ENCODE measurements at places on chromosomes 6 and 20.
A peak's percentile ranks its signal among the peaks of the same experiment; 100 is the strongest.

DNA sequence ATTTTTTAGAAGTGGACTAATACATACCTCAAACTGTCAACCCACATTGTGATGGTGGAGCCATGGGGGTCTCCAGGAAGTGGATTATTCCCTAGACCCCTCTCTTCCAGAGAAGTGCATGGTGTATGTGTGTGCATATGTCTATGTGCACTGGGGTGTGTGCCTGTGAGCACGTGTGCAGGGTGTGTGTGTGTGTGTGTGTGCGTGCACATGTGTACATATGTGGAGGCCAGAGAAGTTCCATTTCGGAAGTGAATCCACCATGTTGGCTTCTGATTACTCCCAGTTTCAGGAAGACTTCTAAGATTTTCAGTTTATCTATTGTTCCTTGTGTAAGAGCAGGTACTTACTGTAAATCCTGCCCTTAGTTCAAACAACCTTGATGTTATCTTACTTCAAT is 208.5 kb upstream of the SULF2 start:
- DNase-seq, result no peak

- no peak for DNase-seq
These were observed 219.6 kb upstream of the CHD6 start for GRCh38 chr20:41837669-41838224.

DNA sequence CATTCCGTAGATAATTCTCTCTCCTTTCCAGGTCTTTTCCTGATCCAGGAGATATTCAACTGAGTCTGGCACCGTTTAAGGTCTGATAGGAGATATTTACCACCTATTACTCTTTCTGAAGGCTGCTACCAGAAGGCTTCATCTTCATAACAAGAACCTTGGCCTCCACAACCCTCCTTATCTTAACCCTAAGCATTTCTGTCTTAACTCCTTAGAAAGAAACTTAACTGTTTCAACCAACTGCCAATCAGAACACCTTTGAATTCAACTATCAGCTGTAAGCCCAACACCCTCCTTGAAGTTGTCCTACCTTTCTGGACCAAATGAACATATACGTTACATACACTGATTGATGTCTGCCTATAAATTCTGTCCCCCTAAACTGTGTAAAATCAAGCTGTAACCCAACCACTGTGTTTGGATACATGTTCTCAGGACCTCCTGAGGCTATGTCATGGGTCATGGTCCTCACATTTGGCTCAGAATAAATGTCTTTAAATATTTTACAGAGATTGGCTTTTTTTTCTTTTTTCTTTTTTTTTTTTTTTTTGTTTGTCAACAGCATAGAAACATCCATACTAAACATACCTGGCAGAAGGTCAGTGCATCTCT is 6.6 kb upstream of the TNFAIP3 start:
- DNase-seq, result no peak

GRCh38 chr6:31068669-31069340 is 43.6 kb downstream of the C6orf15 start:
- peak; percentile 63 for DNase-seq

GRCh38 chr6:52517502-52518278 is 59.2 kb downstream of the TRAM2 start:
- DNase-seq, result no peak

- no peak for DNase-seq
These were observed 13.8 kb downstream of the MARCKS start for GRCh38 chr6:113870917-113871316.

DNA sequence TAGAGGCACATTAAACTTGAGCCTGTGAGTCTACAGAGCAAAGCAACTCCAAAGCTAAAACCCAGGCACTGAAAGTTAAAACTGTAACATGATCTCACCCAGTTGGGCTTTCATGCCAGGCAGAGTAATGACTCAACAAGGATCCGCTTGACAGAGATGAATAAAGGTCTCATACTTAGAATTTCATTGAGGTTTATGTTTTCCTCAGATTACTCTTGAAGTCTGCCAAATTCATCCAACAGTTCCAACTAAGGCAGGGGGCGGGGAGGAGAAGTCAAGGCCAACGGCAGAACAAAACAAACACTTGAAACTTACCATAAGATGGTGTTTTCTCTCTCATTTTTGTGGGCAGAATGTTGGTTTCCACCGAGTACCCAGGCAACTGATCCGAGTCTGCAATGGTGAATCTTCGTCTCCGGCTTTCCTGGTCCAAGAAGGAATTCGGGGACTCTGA is 54.0 kb upstream of the IPCEF1 start:
- DNase-seq, result no peak

- peak; percentile 16 for DNase-seq
These were observed 231.2 kb upstream of the PLN start for GRCh38 chr6:118316796-118317384.

DNA sequence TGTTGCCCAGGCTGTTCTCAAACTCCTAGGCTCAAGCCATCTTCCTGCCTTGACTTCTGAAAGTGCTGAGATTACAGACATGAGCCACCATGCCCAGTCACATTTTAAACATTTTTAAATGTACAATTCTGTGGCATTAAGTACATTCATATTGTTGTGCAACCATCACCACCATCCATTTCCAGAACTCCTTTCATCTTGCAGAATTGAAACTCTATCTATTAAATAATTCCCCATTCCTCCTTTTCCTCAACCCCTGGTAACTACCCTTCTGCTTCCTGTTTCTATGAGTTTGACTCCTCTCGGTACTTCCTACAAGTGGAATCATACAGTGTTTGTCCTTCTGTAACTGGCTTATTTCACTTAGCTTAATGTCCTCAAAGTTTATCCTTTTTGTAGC is 103.8 kb upstream of the NAA20 start:
- no peak for DNase-seq

GRCh38 chr6:33980176-33981175 is 165.4 kb downstream of the GRM4 start:
- no peak for DNase-seq

DNA sequence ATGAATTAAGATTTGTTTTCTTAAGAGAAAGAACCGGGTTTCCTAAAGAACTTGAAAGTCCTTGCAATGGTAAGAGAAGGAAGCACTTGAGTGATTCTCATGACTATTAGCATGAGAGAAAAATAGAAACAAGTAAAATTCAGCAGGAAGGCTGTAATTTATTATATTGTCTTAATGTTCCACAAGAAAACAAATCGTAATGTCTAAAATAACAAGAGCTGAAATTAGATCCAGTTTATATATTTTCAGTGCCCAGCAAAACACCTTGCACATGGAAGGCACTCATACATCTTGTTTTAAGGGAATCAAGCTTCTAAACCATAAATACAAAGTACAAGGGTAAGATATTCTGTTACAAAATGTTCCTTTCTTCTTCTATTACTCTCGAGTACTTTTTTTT is 229.4 kb upstream of the PLN start:
- DNase-seq, result no peak

GRCh38 chr6:106519460-106520394 is 109.6 kb downstream of the RTN4IP1 start:
- no peak for DNase-seq

GRCh38 chr20:52622081-52622480 is 350.1 kb upstream of the TSHZ2 start:
- no peak for DNase-seq

DNA sequence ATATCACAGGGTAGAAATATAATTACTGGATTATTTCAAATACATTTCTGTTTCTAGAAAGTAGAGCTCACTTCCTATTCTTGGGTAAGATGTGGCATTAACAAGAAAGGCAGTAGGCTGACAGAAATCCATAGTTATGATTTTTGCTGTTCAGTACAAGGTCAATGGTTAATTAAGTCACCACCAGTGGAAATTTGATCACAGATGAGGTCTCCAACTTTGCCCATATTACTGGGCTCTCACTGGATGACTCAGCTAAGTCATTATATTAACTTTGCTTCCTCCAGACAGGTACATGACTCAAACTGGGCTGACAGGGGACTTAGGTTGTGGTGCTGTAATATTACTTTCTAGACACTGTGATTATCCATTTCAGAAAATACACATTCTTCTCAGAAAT is 212.4 kb downstream of the GRIK2 start:
- no peak for DNase-seq

DNA sequence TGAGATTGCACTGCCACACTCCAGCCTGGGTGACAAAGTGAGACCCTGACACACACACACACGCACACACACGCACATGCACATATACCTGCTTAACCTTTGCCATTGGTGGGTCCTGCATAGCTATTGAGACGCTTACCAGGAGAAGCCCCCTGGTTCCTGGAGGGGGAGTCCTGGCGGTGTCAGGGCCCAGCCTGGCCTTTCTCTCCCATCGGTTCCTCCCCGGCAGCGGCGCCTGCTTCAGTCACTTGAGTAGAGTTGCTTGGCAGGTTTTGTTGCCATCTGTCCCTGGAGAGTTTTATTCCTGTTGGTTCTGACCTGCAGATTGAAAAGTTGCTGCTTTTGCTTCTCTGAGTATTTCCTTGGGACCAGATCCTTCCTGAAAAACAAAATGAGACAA is 20.6 kb upstream of the FAM209A start:
- DNase-seq, result no peak

Data from MM.1S (cell line).